NCI-H2171 (cell line): ENCODE measurements at places on chromosomes 1 and 21.

DNA sequence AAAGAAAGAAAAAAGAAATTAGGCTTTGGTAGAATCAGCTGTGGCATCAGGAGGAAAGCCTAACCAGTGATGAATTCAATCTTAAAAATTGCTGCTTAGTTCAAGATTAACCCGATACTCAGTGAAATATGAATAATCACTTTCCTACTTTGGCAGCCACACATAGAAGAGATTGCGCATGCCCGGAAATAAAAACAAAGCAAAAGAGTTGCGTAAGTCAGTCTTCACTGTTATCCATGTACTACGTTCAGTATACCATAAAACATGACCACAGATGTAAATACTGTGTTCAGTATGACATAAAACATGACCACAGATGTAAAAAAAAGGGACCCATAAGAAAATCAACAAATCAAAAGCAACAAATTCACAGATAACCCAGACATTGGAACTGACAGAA is 19.2 kb downstream of the CD1D start:
- no peak for DNase-seq

DNA sequence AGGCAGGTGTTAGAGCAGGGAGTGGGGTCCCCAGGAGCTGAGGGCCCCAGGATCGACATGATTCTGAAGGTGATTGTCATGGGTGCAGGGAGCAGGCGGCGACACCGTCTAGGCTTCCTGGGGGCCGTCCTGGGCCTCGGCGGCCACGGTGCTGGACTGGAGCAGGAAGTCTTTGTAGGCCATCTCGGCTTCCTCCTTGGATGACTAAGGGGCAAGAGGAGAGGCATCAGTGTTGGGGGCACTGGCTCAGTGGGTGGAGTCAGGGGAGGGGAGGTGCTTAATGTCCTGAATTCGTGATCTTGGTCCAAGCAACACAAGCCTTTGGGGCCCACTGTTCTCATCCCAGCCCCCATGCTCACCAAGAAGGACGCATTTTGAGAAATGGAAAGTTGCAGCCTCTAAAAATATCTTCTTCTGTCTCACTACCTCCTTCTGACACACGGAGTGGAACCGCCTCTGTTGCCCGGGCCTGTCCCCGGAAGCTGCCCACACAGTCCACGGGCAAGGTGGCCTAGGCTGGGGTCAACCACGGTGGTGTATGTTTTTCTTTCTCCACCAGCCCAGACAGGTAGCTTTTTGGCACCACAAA is 8.6 kb upstream of the FCMR start:
- DNase-seq = no peak

DNA sequence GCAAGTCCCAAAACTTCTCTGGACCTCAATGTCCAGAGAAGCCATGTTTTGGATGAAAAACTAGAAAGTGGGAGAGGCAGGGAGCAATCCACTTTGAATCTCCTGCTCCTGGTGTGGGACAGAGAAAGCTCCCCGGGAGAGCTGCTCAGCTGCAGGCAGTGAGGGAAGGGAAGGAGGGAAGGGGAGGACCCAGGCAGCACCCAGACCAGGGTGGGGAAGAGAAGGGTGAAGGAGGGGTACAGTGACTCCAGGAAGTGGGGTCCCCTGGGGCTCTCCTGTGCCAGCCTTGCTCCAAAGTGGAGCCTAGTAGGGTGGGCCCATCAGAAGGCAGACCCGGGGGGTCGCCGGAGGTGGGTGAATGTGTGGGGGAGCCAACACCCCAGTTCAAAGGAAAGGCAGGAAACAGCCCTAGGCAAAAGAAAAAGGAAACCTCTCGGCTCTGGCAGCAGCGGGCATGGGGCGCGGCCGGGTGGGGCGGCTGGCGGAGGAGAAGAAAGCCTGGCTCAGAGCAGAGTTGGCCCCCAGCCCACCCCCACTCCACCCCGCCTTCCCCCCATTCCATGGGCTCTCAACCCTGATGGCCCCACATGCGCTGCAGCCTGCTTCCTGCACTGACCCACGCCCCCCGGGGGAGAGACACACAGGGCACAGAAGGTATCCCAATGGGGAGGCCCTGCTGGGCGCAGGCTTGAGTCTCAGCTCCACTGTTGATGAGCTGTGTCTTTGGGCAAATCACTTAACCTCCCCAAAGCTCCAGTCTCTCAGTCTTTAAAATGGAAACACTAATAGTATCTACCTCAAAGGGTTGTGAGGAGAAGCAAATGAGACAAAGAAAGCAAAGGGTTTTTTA is 5.7 kb downstream of the LGR6 start:
- no peak for DNase-seq

DNA sequence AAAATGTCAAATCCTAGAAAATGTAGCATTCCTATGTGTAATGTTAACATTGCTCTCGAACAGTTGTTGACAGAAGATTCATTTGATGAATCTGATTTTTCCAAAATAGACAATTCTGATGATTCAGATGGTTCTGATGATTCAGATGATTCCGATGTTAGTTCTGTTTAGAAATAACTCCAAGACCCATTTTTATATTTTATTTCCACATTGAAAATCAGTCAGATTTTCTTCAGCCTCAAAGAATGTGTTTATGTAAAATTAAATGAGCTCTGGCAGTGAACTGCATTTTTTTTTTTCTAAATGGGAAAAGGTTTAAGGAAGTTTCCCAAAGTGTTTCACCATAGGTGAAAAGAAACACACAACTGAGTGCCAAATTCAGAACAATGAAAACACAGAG is 136.5 kb downstream of the TSEN15 start:
- DNase-seq = no peak

- no peak for DNase-seq
Measured at GRCh38 chr1:116628448-116628847, 39.1 kb downstream of the IGSF3 start.
